ENCODE measurements at places on chromosomes 5 and 9.

DNA sequence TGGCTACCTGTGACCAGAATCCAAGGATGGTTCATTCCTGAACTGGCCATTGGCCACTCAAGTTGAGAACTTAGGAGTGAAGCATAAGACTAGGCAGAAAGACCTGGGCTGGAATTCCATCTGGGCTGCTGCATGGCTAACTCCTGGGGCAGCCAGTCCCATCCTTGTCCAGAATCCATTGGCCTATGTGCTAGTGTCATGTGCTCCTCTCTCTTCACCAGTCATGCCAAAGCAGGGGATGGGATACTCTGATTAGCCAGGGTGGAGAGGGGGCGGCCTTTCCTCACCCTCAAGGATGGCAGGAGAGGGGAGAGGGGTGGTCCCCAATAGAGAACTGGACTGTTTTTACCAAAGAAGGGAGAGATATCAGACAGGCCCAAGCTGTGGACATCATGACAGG, 93.2 kb downstream of the ZNF618 start:
- no peak for DNase-seq

GRCh38 chr5:133562554-133562953, 49.8 kb downstream of the FSTL4 start:
- no peak for DNase-seq

DNA sequence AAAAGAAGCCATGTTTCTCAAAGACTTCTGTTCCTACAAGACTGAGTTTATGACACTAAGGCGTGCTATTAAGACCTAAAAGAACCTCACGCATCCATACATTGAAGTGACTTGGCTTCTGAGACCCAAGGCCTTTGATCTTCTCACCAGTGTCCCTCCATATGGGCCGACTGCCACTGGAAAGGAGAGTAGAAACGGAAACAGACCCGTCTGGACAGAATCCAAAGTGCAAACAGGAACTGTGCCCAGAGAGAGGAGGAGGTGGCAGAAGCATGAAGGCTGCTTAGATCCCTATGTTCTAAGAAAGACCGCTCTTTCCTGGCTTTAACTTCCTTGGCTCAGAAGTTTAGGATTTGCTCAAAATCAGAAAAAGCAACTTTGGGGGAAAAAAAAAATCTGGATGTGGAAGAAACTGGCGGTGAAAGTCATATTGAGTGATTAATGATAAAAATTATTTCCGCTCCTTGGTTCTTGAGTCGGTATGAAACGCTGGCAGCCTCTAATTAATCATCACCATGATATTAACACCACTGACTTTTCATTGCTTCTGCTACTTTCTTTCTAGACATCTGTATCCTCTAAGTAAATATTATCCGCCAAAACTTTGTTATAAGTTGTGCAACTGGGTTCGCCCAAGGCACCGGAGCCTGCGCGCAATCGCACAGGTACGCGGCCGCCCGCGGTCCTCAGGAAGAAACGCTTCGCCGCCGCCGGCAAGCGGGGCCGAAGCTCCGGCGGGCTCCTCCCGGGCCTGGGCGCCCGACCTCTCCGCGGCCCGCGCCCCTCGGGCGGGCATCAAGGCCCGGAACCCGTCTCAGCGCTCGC, 726 bp downstream of the DAP start:
- DNase-seq, result peak; percentile 8

- DNase-seq, result no peak
Observed at GRCh38 chr5:59221769-59222168, 638.9 kb downstream of the RAB3C start.

DNA sequence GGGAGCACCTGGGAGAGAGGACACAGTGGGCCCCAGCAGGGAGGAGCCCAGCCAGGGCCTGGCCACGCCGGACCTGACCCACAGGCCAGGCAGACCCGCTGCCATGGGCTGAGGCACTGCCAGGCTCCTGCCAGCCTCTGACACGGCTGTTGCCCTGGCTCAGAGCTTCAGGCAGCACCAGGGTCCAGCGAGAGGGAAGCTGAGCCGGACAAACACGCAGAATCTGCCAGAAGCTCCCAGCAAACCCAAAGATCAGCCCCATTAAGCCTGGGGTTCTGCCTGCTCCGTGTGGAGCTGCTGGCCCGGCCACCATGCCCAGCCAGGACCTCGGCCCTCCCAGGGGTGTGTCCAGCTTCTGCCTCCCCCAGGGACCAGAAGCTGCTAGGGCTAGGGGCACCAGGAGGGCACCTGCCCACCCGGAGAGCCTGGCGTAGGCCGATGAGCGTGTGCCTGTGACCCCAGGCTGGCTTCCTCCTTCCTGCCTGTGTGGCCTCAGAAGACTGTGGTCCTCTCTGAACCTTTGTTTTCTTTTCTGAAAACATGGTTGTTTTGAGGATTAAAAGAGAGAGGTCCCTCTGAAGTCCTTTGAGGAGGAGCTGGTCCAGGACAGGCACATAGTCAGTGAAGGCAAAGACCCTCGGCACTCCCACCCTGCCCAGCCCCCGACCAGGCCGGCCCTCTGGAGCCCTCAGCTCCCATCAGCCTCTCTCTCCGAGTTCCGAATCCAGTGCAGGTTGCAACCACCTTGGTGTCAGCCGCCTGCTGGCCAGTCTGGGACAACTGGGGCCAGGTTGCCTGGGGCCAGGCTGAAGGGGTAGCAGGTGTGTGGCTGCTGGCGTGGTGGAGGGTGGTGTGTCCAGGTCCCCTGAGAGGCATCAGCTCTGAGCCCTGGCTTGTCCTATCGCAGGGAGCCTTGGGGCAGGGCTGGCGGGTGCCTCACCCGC, 39.6 kb downstream of the KCNT1 start:
- DNase-seq, result no peak

DNA sequence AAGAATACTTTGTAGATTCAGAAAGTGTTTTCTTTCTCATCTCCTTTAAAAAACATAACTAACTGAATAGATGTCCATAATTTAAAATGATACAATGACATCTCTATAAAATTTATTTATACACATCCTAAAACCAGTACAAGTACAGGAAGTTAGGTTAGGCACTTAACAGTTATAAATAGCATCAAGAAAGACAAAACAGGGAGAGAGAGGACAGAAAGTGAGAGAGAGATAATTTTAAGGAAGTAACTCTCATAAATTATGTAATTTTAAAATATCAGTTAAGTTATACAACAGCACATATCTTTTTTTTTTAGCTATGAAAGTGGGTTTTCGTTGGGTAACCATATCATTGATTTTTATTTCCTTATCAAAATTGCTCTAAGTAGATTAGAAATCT, 1068.6 kb downstream of the TAF11L14 start:
- no peak for DNase-seq

- no peak for DNase-seq
Observed at GRCh38 chr9:28464481-28465216, 891.4 kb upstream of the C9orf72 start.

DNA sequence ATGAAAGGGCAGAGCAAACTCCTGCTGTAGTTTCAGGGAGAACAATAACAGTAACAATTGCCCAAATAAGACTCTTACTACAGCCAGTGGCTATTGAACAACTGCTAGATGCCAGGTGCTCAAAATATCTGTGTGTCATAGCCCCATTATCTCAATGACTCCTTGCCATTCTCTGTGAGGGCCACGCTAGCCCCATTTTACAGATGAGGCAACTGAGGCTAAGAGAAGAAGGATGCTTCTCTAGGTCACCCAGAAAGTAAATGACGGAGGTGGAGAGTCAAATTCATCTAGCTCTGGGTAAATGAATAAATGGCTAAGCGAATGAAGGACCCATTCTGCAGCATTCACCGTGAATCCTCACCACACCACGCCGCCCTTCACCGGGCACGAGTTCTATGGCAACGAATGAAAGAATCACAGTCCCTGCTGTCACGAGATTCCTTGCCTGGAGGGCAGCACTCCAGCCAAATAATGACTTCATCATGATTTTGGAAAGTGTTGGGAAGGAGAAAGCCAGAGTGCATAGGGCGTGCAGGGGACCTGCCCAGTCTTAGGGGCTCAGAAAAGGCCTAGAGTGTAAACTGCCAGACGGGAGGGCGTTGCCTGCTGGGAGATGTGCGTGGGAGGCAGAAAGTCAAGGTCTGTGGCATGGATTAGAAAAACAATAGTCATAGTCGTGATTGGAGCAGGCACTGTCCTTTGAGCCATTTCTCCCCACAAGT, 147.2 kb downstream of the C9orf50 start:
- DNase-seq, result no peak

- DNase-seq, result no peak
Observed at GRCh38 chr9:118652912-118653311, 716.3 kb downstream of the BRINP1 start.

GRCh38 chr5:1961952-1962595, 79.3 kb upstream of the IRX4 start:
- DNase-seq, result no peak

- no peak for DNase-seq
Observed at GRCh38 chr9:110330484-110331105, 7.1 kb downstream of the TXNDC8 start.

DNA sequence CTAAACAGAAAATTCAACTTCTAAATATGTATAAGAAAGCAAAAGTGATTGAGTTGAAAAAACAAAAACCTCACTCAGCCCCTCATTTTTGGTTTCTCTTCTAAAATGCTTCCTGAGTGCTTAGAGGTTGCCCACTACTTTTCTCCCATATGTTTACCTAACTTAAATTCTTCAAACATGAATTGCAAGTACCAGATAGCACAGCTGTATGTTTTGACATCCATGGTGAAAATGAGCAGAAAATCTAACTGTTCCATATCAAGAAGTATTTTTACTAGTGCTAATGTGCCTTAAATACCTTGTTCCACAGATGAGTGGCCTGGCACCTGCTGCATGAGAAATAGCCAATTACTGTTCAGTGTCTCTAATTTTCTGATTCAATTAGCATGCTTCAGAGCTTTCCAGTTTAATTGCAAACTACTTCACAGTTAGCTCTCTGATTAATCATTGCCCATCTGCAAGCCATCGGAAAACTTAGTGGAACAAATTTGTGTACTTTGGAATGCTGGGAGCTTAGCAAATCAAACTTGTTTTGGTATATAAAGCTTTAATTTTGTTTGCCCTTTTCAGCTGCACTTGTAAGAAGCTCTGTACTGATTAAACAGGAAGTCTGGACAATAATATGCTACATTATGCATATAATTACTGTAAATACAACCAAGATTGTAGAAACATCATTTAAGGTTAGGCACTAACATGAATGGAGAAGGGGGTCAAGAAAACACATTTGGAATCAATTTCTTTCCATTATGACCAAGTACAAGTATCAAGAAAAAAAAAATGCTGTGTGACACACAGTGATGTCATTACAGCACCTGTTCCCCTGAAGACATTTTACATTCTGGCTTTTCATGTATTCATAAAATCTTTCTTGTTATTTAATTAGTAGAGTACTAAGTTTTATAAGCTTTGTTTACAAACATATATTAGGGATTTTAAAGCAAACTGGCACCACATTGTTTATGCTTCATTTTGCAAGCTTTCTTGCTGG, 65.6 kb downstream of the POU5F2 start:
- DNase-seq, result no peak

GRCh38 chr9:80437825-80438224, 866.1 kb downstream of the TLE4 start:
- DNase-seq, result no peak

GRCh38 chr9:3043369-3043768, 199.5 kb upstream of the PUM3 start:
- DNase-seq, result no peak

DNA sequence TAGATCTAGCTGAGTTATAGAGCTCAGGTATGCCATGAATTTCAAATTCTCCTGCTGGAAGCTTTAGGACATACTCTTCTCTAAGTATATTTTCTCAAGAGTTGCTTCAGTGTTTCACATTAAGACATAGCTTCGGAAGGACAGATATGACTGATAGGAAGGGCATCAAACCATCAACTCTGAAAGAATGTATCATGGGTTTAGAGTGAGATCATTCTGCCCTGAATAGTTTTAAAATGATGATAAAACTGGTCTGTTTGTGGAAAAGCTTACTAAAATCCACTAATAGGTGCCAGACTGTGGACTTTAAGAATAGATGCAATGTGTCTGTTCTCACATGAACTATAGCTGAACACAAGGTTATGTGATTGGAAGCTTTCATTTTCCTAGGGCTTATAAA, 8.4 kb downstream of the SPEF2 start:
- DNase-seq, result no peak

- DNase-seq, result no peak
Observed at GRCh38 chr9:134299883-134300282, 26.4 kb upstream of the RXRA start.

GRCh38 chr5:54357408-54358058, 47.2 kb upstream of the ARL15 start:
- DNase-seq, result no peak

DNA sequence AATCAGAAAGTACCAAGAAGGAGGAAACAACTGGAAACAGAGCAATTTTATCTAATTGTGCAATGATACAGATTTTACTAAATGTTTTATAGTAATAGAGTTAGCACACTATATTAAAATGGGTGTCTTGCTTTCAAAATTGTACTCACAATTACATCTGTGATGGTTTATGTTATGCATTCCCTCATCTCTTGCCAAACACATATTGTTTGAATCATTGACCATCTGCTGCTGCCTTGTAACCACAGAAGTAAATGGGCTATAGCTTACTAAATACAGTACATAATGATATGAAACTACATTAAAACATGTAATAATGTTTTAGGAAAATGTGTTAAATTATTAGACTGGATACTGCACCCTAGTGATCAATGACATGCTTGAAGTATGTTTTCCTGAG, 158.1 kb downstream of the SLC25A46 start:
- DNase-seq, result no peak

DNA sequence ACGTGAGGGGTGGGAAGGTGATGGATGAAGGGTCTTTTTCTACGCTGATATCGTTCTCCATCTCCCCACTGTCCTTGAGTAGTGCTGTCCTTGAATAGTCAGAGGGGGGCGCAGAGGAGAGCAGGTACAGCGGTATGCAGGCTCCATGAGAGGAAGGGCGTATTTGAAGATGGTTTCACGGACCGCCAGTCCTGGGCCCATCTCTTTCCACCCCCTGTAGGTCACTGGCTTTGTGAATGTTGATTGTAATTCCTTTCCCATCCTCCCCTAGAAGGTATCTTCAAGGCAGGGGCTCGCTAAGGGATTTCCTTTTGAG, 40.8 kb upstream of the DAB2IP start:
- no peak for DNase-seq

DNA sequence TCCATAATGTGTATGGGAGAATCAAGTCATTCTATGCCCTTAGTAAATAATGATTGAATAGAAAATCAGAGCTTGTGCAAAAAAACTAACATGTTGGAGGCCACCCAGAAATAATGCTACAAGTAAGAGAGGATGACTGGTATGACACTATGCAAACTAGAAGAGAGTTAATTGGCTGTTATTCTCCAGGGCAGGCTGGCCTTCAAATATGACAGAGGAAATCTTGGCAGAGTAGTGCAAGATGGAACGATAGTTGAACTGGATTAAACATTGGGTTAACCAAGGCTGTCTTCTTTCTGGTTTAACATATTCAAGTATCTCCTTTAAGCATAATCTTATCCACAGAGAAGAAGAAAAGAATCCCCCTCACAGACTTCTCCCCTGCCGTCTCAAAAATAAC, 196.1 kb downstream of the MPDZ start:
- no peak for DNase-seq

- DNase-seq, result no peak
Observed at GRCh38 chr5:152688561-152689249, 283.6 kb upstream of the NMUR2 start.

- DNase-seq, result no peak
Observed at GRCh38 chr9:34409154-34409553, 32.5 kb upstream of the MYORG start.

- peak; percentile 15 for DNase-seq
Observed at GRCh38 chr9:29691758-29692407, 2118.6 kb upstream of the C9orf72 start.
